Fibroblast of skin of abdomen (primary cell): ENCODE measurements at places on chromosomes 1 and 21.

- DNase-seq = no peak
Measured at GRCh38 chr21:42276076-42276475, 39.1 kb downstream of the TFF3 start.

DNA sequence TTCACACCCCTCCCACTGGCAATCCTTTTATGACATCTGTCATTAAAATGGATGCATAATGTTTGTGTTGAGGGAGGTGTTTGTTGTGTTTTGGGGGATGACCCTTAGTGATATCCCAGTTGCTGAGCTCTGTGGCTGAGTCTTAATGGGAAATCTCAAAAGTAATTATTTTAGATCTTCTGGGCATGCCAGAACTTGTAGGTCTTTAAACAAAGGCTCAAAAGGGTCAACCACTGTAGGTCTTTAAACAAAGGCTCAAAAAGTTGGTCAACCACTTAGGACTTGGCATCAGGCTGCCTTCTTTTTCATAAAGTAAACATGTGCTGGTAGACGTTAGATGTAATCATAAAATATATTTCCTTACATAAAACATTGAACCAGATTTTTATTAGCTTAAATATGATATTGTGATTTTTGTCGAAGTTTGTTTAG lies 78.0 kb downstream of the CDC14A start:
- DNase-seq = no peak

DNA sequence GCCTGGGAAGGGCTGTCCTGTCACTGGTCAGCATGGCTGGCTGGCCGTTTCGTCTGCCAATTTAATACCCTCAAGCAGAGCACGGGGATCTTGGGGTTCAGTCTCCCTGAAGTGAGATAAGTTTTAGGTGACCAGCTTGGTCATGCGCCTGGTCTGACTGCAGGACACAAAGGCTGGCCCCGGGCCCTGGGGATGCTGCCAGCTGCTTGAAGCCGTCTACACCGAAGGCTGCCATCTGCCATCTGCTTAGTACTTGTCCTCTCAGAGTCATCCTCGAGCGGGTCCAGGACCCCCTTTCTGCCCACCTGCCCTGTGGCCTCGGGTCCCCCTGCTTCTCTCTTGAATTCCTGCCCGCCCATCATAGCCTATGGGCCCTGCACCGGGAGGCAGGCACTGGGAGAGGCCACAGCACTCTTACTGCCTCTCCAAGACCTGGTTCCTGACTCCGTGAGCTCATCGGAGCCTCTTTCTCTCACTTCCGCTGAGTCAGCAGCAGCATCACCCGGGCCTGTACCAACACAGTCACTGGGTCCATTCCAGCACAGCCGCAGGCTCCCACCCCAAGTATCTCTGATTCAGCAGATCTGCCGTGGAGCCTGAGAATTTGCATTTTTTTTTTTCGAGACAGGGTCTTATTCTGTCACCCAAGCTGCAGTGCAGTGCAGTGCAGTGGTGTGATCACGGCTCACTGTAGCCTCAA lies 7.0 kb downstream of the FBLIM1 start:
- DNase-seq = peak; percentile 41

DNA sequence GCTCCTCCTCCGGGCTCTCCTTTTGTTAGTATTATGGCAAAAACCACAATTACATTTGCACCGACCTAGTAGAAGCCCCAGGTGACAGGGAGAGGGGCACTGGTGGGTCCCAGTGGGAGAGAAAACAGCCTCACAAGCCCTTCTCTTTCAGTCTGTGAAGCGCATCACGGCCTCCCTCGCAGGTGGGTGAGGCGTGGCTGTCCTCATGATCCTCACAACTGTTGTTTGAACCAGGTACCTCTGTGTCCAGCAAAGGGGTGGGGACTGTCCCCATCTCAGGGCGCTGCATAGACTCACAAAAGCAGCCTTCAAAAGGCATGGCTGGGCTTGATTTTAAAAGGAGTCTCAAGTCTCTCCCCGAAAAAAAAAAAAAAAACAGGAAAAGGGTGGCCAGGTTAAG lies 7.9 kb upstream of the C2CD2 start:
- DNase-seq = no peak

- DNase-seq = no peak
Measured at GRCh38 chr1:235767795-235768194, 98.9 kb downstream of the LYST start.

GRCh38 chr1:96253246-96254035 lies 468.1 kb upstream of the PTBP2 start:
- peak; percentile 66 for DNase-seq

- peak; percentile 81 for DNase-seq
Measured at GRCh38 chr1:42186152-42186551, 21.6 kb upstream of the GUCA2A start.

DNA sequence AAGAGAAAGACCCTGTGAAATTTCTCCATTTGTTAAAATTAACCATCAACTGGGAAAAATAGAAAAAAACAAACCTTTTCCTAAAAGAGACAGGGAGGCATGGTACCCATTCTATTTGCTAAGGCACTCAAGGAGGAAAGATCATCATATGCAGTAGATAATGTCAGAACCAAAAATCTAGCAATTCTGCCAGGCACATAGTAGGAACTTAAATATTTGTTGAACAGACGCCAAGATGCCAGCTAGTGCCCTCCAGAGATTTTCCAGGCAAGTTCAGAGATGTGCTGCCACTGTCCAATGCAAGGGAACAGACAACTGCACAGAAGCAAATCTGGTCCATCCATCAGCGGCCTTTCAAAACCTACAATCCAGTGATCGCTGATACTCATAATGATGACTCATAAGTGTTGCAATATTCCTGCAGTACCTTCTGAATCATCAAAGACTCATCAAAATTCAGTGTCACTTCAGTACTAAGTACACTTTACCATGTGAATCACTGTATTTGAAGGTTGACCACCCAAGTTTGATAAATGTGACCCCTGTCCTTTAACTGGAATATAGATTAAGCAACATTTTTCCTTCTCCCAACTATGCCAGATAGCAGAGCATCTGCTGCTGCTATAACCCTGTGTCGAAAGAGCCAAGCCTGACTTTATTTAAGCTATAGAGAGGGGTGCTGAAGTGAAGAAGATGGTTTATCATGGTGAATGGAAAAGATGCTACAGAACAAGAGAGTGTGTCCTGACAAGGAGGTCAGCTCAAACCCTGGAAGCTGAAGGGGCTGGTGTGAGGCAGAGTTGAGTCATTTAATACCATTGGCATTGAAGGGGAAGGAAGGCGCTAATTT lies 99.1 kb downstream of the MT1HL1 start:
- DNase-seq = peak; percentile 93

DNA sequence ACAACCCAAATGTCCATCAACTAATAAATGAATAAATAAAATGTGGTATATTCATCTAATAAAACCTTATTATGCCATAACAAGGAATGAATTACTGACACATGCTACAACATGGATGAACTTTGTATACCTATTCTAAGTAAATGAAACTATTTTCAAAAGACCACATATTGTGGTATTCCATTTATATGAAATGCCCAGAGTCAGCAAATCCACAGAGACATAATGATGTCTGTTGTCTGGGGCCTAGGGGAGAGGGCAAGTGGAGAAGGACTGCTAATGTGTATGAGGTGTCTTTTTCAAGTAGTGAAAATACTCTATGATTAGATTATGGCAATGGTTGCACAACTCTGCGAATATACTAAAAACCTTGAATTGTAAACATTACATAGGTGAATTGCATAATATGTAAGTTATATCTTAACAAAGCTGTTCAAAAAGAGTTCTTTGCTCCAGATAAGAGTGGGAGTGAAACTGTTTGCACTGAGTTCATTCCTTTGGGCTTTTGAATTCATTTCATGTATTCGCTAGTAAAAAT lies 464.2 kb downstream of the NUF2 start:
- DNase-seq = no peak

DNA sequence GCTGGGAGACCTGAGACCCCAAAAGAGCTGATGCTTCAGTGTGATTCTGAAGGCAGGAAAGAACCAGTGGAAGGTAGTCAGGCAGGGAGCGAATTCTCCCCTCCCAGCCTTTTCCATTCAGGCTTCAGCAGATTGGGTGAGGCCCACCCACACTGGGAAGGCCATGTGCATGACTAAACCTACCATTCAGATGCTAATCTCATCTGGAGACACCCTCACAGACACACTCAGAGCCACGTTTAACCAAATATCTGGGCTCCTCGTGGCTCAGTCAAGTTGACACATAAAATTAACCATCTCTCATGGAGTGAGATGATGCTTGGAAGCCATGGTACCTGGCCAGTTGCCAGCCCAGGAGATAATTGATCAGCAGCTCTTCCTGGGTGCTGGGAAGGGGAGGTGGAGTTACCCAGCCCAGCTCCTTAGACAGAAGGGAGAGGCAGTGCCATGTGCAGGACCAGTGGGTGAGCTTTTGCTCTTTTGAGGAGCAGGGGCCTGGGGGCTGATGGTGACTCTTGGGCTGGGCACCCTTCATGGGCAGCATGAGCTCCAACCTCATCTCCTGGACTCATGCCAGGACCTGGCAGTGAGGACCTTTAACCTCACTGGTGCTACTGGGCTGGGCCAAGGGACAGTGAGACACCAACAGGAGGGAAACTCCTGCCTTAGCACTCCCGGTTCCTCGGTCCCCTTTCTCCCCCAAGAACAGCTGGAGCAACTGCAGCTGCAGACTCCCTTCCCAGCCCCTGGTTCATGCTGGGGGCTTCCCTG lies 89.0 kb upstream of the ACTL8 start:
- no peak for DNase-seq

DNA sequence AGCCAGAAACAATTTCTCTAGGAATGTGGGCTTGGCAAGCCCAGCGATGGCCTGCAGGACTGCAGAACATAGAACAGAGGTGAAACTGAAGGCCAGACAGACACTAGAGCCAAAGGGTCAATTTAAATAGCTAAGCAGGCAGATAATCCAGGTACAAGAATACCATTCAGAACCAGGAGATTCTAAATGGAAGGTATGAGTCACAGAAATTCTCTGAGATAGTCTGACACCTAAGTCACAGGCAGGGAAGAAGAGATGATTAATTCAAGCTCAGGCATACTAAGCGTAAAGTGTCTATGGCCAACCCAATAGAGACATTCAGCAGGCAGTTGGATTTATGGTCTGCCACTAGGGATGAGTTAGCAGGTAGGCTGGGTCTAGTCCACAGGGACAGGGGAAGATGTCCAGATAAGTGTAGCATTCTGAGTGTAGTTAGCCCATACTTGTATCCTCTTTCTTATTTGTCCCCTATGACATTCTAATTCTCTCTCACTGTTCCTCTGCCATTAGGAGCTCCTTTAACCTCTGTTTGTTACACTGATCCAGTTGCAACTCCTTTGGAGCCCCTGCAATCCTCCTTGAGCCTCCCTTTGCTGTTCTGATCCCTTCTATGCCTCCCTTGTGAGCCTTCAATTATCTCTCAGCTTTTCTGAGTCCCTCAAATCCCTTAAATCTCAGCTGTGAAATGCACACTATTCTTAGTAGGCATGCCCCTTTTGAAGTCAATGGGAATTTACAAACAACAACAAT lies 383.8 kb downstream of the LMO4 start:
- no peak for DNase-seq

DNA sequence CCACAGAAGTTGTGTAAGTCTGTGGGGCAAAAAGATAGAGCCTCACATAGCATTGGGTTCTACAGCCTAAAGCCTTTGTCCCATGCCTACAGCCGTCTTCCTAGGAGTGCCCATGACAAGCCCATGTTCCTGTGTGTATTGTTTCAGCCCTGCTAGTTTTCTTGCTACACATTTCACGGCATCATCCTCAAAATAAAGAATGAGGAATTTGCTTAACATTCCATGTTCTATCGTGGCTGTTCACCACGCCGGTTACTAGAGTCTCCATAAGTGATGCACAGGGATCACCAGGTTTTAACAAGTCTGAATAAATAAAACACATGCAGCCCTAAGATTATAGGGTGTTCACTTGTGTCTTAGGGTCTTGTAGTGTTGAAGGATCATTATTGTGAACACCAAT lies 87.4 kb upstream of the NGF start:
- DNase-seq = peak; percentile 41

GRCh38 chr1:41741244-41741643 lies 177.5 kb downstream of the HIVEP3 start:
- no peak for DNase-seq

DNA sequence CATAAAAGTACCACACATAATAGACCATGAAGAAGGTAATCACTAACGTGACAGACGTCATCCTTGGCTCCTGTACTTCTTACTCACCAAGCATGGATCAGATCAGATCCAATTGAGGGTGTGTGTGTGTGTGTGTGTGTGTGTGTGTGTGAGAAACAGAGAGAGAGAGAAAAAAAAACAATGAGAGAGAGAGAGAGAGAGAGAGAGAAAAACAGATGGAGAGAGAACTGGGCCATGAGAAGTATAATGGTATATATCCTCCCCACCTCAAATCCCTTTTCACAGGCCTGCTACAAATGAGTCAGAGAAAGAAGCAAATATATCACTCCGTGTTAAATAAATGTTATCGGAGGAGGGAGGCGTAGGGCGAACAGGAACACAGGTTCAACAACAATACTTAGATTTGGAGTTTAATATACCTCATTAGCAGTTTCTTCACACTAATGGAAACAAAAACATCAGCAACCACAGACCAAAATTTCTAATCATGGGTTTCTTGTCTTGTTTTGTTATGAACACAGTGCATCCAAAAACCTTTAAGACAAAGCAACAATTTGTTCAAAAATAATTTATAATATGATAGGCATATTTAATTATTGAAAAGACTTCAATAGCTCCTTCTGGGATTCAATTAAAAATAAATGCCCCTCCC lies 45.3 kb downstream of the TIAM1 start:
- DNase-seq = no peak

GRCh38 chr1:186231861-186232436 lies 143.1 kb downstream of the TPR start:
- DNase-seq = no peak

GRCh38 chr21:32867597-32867996 lies 96.0 kb upstream of the PAXBP1 start:
- DNase-seq = no peak

DNA sequence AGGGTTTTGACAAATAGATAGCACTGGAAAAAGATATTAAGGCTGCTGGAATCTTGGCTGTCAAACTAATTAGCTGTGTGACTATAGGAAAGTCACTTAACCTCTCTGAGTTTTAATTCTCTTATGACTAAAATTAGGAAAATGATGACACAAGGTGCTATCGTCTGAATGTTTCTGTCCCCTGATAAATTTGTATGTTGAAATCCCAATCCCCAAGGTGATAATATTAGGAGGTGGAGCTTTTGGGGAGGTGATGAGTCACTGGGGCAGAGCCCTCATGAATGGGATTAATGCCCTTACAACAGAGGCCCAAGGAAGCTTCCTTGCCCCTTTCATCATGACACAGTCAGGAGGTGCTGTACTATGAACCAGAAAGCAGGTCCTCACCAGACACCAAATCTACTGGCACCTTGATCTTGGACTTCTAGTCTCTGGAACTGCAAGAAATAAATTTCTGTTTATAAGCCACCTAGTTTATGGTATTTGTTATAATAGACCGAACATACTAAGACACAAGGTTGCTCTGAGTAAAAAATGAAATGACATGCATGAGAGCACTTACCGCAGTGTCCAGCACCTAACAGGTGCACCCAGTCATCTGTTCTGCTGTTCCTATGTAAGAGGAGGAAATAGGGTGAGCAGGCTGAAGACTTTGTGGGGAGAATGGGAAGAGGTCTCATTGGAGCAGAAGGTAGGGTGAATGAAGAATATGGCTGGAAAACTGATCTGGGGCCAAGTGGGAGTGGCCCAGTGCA lies 26.3 kb upstream of the DISP1 start:
- DNase-seq = no peak

GRCh38 chr1:1920608-1921458 lies 1.8 kb upstream of the TMEM52 start:
- no peak for DNase-seq
